ENCODE measurements at places on chromosomes 2 and 18. TPM values are rescaled to one million over a fixed set of nuclear protein-coding genes. Genes with fewer than 3 reads are reported as not detected.

Gene ZSWIM2
- total RNA-seq = not detected

DNA sequence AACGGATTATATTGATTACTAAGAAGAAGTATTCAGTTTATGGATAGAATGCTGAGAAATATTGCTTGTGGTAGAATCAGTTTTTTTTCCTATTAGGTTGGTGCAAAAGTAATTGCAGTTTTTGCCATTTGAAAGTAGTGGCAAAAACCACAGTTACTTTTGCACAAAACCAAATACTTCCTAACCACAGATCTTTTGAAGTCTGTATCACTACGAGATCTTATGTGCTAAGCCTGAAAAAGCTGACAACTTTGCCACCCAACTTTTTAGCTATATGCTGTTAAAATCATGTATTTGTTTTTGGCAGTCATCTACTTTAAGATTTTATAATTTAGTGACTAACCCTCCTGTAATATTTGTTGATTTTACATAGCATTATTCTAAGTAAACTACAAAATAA lies 24.6 kb downstream of the DNAJC10 start:
- H3K4me1 ChIP-seq = no peaks in the 10 kb centered on the region
- H3K4me3 ChIP-seq = no peak overlapping the region
- DNase-seq = no peak
- no peaks in the 10 kb centered on the region for H3K36me3 ChIP-seq
- H3K27me3 ChIP-seq = no peaks in the 10 kb centered on the region
- no peak overlapping the region for H3K27ac ChIP-seq

- no peak overlapping the region for H3K4me3 ChIP-seq
- DNase-seq = no peak
- no peaks in the 10 kb centered on the region for H3K4me1 ChIP-seq
- no peak overlapping the region for H3K27ac ChIP-seq
- no peaks in the 10 kb centered on the region for H3K36me3 ChIP-seq
These were observed 124.3 kb downstream of the ICOS start for GRCh38 chr2:204060841-204061240.

DNA sequence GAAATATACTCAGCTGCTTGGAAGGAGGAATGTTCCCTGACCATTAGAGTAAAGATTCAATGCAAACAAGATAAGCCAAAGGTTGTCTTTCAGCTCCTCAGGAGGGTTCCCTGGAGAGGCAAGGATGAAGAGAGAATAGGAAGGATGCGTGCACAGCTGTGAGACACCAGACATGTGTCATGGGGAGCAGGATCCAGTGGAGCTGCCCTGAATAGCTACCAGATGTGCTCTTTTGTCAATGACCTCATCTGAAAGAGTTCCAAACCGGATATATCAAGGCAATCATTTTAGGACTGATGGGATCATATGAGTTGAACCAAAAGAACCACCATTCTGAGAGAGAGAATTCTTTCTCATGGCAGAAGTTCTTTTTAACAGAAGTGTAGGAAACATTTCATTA lies 490.6 kb downstream of the IRS1 start:
- H3K4me1 ChIP-seq = peaks cover 4% of the 10 kb centered on the region
- DNase-seq = no peak
- no peak overlapping the region for H3K4me3 ChIP-seq
- no peaks in the 10 kb centered on the region for H3K36me3 ChIP-seq
- no peak overlapping the region for H3K27ac ChIP-seq

GRCh38 chr18:22847392-22847791 lies 85.7 kb upstream of the RBBP8 start:
- no peak overlapping the region for H3K4me3 ChIP-seq
- no peak for DNase-seq
- peak overlapping the region; percentile 51 for H3K27ac ChIP-seq
- H3K27me3 ChIP-seq = no peaks in the 10 kb centered on the region
- H3K36me3 ChIP-seq = no peaks in the 10 kb centered on the region
- peaks cover 2% of the 10 kb centered on the region for H3K4me1 ChIP-seq

DNA sequence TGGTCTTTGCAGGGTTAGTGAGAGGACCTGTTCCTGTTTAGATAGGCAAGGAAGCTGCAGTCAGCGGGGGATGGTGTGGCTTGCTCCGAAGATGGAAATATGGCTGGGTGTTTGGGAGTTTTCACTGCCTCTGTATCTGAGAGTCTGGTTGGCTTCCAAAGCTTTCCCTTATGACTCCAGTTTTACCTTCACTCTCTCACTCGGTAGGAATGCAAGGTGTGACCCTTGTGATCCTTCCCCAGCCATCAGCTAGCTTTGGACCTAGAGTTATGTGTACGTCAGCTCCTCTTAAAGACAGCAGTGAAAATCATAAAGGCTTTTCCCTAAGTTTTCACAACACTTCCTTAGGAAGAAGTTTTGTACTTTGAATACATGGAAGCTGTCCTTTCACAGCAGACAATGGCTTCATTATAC lies 35.5 kb upstream of the TMEM87B start:
- no peaks in the 10 kb centered on the region for H3K4me1 ChIP-seq
- DNase-seq = no peak
